ENCODE measurements at places on chromosomes 11 and 22.

DNA sequence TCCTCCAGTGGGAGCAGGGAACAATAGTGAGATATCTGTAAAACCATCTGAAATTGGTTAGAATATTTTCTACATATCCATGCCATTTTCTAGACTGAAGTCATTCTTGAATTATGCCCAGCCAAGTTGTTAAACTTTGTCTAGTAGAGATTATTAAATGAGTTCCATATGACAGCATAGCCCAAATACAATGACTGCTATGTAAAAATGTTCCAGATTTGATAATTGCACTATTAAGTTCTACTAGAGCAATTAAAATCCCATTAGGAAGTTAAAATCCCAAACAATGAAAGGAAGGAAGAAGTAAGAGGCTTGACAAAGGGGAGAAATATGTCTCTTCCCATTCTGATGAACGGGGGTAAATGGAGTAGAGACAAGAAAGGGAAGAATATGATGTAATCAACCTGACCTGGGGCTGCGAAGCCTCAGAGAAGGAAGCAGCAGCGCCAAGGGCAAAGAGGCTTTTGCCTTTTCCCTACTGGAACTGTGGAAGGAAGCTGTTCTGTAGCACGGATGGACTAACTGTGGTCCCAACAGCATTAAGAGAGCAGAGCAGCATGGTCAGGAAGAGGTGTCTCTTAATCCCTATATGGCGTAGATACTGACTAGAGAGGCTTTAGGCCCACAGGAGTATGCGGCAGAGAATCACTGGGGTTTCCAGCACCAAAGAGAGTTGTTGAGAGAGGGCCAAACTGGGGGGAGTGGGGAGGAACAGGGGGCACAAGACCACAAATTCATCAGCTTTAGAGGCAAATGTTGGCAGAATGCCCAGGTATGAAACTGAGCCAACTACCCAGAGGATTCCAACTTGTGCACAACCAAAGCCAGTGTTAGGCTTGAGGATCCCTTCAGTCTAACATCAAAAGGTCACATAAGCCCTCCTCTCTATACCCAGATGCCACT lies 26.7 kb downstream of the RRP8 start:
- peak; percentile 35 for DNase-seq

- no peak for DNase-seq
These were observed 36.8 kb upstream of the LRRC32 start for GRCh38 chr11:76707293-76707825.

DNA sequence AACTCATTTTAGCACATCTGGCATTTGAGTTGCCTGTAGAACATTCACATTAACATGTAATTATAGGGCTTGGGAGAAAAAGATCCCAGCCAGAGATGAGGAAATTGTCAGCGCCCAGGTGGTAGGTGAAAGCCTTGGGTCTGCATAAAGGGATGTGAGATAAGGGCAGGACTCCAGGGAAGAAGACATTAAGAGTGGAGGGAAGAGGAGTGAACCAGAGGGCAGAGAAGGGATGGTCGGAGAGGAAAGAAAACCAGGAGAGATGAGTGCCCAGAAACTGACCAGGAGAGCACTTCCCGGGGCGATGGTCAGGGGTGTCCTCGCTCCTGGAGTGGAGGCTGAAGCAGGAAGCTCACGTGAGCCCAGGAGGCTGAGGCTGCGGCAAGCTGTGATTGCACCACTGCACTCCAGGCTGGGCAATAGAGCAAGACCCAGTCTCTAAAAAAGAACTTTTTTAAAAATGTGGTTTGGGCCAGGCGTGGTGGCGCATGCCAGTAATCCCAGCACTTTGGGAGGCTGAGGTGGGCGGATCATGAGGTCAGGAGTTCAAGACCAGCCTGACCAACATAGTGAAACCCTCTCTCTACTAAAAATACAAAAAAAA lies 20.3 kb upstream of the DGKZ start:
- DNase-seq, result no peak

GRCh38 chr11:96162816-96163499 lies 180.0 kb downstream of the MAML2 start:
- DNase-seq, result no peak

- DNase-seq, result peak; percentile 40
These were observed 80.1 kb downstream of the C2CD3 start for GRCh38 chr11:74090701-74091100.

GRCh38 chr11:36757075-36757474 lies 159.0 kb upstream of the RAG2 start:
- DNase-seq, result no peak

GRCh38 chr11:14500181-14500651 lies 605 bp upstream of the COPB1 start:
- DNase-seq, result peak; percentile 84

DNA sequence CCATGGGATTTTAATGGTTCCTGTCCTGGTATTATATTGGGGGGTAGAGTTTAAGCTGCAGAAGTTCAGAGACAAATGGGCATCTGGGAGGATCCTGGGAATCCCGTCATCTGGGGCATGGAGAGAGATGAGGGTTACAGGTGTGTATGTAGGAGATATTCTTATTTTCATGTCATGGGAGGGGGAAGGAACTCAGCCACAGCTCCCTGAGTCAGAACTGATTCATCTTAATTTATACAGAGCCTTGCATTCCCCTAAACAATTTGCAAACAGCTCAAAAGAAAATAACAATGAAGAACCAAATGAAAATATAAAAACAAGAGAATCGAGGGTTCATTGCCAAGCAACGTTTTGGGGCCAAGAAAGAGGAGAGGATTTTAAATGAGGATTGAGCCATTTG lies 155.9 kb upstream of the TBCEL start:
- no peak for DNase-seq

- DNase-seq, result no peak
These were observed 33.5 kb upstream of the CSNK1E start for GRCh38 chr22:38350444-38351359.

- no peak for DNase-seq
These were observed 11.5 kb upstream of the TMEM216 start for GRCh38 chr11:61380884-61381283.

DNA sequence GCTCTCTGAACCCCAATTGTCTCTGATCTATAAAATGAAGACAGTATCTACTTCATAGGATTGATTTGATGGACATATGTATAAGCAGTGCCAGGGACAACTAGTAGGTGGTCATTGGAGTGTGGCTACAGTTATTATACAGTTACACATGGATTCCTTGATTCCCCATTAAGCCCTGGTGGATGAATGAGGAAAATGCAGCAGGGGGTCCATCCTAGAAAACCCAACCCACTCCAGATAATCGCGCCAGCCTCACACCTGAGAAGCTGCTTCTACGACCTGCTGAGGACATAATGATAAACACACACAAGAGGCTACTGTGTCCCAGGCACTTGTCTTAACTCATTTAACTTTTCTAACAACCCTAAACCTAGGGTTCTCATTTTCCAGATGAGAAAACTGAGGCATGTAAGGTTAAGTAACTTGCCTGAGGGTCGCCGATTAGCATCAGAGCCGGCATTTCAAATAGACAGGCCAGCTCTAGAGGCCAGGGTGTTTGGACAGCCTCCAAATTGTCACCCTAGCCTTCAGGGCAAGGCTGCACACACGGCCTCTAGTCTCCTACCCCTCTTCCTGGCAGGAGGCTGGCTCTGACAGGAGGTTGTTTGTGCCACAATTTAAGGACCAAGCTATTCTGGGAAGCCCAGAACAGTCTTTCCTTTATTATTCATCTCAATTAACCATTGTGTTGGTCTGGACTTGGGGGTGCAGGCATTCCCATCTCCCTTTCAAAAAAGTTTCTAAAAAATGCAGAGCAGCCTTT lies 3.8 kb upstream of the C11orf91 start:
- DNase-seq, result no peak

DNA sequence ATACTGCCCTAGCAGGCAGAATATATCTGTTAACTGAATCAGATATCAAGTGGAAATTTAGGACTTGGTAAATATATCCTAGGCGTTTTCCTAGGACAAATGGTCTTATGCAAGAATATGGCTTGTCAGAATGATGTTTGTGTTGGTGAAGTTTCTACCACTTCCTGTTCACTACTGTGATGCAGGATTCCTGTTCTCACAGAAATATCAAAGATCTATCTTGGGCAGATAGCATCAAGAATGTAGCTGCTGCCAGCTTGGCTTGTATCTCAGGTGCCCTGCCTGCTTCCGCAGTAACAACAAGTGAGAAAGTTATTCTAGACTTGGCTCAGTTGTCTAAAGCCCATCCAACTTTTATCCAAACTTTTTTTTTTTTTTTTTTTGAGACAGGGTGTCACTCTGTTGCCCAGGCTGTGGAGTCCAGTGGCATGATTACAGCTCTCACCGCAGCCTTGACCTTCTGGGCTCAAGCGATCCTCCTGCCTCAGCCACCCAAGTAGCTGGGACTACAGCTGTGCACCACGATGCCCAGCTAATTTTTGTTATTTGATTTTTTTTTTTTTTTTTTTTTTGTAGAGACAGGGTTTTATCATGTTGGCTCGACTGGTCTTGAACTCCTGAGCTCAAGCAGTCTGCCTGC lies 61.3 kb downstream of the PPME1 start:
- DNase-seq, result no peak

DNA sequence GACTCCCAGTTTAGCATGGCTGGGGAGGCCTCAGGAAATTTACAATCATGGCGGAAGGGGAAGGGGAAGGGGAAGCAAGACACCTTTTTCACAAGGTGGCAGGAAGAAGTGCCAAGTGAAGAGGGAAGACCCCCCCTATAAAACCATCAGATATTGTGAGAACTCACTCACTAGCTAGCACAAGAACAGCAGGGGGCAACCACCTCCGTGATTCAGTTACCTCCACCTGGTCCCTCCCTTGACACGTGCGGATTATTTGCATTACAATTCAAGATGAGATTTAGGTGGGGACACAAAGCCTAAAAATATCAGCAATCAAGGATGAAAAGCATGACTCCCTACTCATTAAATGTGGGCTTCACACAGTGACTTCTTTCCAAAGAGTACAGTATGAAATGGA lies 155.0 kb upstream of the CCDC90B start:
- no peak for DNase-seq

- peak; percentile 96 for DNase-seq
These were observed 57.8 kb downstream of the ENDOD1 start for GRCh38 chr11:95147364-95147905.

DNA sequence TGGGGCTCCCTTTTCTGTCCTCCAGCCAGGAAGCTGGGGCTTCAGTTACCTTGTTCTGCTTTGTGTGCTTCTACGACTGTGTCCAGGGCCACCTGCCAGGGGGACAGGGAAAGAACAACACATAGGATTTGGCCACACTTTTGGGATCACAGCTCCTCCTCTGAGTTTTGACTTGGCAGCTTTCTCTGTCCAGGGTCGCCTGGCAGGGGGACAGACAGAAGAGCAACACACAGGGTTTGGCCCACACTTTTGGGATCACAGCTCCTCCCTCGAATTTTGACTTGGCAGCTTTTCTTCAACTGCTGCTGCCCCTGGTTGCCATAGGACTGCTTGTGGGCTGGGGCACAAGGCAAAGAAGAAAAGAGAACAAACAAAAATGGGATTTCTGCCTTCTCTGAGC lies 19.1 kb downstream of the INCENP start:
- no peak for DNase-seq

DNA sequence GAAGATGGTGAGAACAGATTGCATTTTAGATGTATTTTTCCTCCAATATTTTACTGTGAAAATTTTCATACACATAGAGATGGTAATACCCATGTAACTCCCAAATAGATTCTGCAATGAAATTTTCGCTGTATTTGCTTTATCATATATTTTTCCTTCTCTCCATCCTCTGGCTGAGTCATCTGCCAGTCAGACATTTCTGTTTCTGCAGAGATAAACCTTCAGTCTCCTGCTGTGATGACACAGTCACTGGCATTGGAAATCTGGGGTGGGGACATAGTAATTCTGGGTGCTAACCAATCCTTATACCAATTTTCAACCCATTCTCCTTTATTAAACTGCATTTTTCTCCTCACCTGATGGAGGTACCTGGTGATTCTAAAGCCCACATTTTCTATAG lies 33.7 kb downstream of the SVIP start:
- peak; percentile 63 for DNase-seq

DNA sequence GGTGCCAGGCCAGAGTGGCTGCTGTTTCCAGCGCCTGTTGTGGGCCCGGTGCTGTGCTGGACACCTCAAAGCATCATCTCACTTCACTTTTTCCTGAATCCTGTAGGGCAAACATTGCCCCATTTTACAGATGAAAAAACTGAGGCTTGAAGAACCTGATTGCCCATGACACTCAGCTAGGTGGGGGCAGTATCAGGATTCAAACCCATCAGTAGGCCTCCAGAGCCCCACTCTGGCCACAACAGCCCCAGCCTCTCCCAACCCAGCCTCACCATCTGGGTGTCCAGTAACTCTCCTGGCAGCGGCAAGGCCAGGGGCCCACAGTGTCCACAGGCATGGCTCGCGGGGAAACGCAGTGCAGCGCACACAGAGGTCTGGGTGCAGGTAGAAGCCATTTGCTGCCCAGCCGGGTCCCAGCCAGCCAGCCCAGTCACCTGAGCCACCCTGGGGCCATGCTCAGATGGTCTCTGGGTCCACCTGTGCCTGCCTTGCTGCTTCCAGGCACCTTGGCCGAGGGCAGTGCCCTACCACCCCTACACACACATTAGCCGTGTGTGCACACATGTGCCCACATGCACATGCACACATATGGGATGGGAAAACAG lies 11.5 kb downstream of the SLC22A12 start:
- DNase-seq, result no peak

GRCh38 chr11:131099013-131099412 lies 182.7 kb upstream of the SNX19 start:
- no peak for DNase-seq

GRCh38 chr11:102276362-102276761 lies 40.9 kb upstream of the BIRC3 start:
- no peak for DNase-seq

DNA sequence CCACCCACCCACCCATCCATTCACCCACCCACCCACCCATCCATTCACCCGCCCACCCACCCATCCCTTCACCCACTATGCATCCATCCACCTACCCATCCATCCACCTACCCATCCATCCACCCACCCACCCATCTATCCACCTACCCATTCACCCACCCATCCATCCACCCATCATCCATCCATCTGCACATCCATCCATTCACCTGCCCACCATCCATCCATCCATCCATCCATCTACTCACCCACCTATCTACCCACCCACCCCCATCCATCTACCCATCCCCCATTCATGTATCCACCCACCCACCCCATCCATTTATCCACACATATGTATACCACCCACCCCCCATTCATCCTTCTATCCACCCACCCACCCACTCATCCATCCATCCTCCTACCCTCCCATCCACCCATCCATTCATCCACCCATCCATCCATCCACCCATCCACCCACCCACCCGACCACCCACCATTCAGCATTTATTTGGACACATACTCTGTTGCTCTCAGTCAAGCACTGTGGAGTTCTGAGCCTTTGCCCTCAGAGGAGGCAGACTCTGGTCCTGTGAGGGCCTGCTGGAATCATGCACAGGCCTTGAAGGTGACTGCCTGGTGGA lies 380.1 kb downstream of the TBC1D22A start:
- no peak for DNase-seq

All from erythroblast (primary cell).